ENCODE measurements at places on chromosomes 7 and 10.

DNA sequence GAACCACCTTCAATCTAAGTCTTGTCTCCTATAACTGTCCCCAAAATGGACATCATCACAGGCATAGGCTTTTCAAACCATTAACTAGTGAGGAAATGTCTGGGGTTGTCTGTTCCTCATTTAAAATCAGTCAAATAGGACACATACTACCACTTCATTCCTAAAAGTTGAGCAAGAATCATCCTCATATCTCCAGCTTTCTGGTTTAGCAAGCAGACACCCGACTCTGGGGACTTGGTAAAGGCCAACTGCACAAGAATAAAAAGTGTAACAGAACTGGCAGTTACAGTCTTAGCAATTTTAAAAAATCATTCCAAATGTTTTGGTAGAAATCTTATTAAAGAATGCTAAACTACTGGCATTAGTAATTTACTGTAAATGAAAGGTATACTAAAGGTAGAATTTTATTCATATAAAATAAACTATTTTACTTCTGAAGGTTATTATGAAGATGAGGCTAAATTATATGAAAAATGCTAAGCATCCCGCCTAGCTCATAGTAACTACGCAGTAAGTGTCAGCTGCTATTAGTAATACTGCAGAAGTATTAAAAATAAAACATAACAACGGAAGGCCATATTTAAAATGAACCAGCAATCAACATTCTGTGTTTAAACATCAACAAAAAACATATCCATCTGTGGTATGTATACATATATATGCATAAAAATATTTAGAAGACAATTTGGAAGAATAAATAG lies 60.8 kb downstream of the ZNF438 start:
- DNase-seq, result peak; percentile 51

DNA sequence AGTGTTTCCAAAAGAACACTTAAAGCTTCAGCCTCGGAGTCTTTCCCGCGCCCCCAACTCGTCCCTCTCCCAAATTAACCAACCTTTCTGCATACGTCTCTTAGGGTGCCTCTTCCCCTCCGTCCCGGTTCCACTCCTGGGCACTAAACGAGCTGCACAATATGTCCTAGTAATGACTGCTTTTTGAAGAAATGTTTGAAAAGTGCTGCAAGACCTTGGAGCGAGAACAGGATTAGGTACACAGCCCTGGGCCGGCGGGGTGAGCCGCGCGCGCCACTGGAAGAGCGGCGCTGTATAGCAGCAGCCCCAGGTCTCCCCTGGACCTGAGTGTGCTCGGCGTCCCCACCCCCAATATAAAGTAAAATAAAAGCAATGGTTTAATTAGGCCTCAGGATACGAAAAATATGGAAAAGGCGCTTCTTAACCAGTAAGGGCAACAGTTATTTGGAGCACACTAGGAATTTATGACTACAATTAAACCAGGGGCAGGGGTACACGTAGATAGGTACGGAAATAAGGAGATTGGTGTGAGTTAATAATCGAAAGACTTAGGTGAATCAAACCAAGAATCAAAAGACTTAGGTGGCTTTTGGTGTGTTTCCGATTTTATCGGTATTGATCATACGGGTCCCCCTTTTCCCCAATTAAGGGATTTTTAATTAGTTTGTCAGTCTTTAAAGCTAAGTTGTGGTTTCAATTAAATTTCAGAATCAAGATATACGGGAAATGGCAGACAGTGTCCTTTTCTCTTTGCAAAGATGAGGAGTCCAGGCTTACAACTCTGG lies 1.9 kb downstream of the TET1 start:
- DNase-seq, result no peak

DNA sequence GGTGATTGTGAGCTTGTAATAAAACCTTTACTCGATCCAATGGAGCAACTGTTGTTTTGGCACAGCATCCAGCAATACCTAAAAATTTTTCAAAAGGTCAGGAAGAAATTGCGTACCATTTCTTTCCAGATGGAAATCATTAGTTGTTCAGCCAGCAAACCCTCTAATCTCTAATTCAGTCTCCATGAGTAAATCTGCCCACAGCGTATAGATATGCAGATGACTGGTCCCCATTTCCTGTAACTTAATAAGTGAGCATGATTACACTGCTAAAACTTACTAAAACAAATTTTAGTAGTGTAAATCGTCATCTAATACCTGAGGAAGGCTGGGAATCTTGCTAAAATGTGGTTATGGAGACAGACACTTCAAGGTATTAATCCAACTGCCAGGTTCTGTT lies 10.6 kb downstream of the SLC25A16 start:
- DNase-seq, result peak; percentile 30

GRCh38 chr10:16182144-16182543 lies 254.7 kb upstream of the PTER start:
- DNase-seq, result no peak

DNA sequence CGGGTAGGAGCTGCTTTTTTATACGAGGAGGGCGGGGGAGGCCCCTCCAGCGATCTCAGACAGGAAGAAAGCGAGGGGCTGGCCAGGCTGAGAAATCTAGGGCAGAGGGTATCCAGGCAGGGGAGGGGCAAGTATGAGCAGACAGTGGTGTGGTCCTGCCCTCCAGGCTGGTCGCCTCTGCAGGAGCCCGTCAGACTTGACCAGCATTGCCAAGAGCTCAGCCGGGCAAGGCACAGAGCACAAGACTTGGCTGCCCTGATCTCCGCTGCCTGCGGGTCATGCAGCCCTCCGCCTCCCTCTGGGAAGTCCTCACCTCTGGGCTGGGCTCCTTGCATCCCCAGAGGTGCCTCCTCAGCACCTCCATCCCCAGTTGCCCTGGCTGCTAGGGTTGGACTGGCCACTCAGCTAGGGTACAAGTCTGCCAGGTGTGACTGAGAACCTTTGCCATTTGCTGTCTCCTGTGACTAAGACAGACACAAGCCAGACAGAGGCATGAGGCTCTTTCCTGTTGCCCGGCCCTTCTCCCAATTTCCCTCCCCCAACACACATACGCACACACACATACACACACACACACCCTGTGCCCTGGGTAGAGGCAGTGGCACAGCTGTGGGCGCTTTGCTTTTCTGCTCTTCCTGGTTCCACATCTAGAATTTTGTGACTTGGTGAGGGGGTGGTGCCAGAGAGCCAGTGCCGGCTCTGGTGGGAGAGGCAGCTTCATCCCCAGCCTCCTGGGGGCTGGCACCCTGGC lies 59.1 kb upstream of the PPIF start:
- no peak for DNase-seq

DNA sequence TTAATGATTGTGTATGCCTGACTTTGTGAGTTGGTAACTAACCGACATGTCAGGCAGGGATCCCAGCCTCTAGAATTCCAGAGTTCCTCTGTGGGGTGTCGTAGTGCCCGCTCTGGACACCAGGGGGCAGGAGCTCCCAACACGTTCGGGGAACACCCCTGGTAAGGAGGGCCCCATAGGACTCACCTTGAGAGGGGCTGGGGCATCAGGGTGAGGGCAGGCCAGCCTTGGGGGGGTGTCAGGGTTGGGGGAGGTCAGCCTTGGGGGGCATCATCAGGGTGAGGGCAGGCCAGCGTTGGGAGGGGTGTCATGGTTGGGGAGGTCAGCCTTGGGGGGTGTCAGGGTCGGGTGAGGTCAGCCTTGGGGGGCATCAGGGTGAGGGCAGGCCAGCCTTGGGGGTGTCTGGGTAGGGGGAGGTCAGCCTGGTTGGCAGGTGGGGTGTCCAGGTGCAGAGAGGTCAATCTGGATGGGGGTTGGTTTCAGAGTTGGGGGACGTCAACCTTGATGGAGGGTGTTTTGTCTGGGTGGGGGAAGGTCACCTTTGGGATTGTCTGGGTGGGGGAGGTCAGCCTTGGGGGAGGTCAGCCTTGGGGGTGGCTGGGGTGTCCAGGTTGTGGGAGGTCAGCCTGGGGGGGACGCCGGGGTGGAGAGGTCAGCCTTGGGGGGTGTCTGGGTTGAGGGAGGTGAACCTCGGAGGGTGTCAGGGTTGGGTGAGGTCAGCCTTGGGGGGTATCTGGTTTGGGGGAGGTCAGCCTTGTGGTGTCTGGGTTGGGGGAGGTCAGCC lies 45.6 kb upstream of the SUN1 start:
- DNase-seq, result peak; percentile 52

DNA sequence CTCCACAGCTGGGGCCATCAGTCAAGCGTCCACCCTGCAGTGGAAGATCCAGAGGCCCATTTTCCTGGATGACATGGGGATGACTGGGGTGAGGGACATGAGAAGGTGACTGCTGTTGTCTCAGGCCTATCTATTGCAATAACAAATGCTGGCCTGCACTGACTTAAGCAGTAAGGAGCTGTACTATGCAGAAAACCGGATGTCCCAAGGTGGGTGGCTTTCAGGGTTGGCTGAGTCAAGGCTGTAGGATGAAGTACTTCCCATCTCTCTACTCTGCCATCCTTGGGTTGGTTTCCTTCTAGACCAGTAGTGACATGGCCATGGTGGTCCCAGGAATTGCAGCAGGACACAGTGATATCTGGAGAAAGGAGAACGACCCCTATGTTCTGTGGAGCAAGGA lies 48.1 kb downstream of the NEURL1 start:
- no peak for DNase-seq

GRCh38 chr7:131111081-131111576 lies 216.5 kb upstream of the MKLN1 start:
- peak; percentile 64 for DNase-seq

GRCh38 chr10:93859049-93859655 lies 34.6 kb upstream of the SLC35G1 start:
- DNase-seq, result peak; percentile 15
